ENCODE measurements at places on chromosomes 11 and 22.
A peak's percentile ranks its signal among the peaks of the same experiment; 100 is the strongest.

GRCh38 chr11:119470317-119471291 lies 47.6 kb upstream of the THY1 start:
- no peak for DNase-seq

- no peak for DNase-seq
These were observed 83.1 kb upstream of the MTNR1B start for GRCh38 chr11:92886243-92886905.

DNA sequence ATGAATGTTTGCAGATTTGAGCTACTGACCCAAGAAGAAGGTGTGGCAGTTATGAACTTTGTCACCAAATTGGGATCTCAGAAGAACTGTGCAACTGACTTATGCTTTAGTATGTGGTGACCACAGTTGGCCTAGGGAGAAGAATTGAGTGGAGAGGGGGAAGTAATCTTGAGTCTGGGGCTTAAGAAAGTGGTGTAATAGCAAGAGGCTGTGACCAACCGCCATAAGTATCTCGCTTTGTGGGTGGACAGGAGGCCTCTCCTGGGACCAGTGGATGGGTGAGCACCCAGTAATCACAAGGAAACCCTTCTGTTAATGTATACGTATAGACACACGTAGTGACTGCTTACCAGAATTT lies 12.7 kb upstream of the IL10RA start:
- no peak for DNase-seq

GRCh38 chr11:103294516-103294915 lies 185.3 kb downstream of the DYNC2H1 start:
- DNase-seq: no peak

DNA sequence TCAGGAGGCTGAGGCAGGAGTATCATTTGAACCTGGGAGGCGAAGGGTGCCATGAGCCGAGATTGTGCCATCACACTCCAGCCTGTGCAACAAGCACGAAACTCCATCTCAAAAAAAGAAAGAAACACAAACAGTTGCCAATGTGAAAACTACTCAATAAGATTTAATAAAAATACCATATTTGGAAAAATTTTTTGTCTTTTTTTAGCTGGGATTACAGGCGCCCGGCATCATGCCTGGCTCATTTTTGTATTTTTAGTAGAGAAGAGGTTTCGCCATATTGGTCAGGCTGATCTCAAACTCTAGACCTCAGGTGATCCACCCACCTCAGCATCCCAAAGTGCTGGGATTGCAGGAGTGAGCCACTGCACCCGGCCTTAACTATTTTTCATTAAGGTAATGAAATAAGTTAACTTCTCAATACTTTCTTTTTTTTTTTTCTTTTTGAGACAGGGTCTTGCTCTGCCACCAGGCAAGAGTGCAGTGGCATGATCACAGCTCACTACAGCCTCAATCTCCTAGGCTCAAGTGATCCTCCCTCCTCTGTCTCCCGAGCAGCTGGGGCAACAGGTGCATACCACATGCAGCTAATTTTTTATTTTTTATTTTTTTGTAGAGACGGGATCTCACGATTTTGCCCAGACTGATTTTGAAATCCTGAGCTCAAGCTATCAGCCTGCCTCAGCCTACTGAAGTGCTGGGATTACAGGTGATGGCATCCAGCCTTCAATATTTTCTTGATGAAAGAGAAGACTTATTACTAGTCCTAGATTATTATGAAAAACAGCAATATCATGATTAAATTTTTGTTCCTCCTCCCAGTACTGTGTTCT lies 4746.2 kb upstream of the OR11H1 start:
- DNase-seq: no peak

DNA sequence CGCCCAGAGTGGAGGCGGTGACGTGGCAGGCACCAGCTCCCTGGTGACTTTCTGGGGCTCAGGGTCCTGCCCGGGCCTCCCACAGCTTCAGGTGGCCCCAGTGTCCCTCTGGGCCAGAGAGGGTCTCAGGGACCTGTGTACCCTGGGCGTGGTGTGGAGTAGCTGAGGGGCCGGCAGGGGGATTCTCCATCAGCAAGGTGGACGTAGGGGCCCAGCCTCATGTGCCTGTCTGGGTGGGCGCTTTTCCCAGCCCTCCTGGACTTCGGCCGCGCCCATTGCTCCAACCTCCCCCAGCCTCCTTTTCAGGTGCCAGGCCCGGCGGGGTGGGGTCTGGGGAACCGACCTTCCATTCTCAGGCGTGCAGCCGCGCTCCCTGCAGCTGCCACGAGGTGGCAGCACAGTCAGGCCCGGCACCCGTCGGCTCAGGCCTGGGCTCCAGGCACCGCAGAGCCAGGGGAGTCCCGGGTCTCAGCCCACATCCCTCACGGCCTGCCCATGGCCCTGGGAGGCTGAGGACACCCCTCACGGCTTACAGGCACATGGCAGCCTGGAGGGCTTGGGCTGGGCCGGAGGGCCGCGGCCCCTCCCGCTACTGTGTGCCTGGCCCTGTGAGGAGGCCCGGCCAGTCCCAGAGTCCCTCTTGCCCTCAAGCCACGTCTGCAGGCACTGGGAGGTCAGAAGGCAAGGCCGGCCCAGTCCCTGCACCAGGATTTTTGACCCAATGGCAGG lies 19.9 kb upstream of the MUC5B start:
- DNase-seq: peak; percentile 47

GRCh38 chr11:116275635-116276034 lies 497.2 kb downstream of the BUD13 start:
- no peak for DNase-seq

DNA sequence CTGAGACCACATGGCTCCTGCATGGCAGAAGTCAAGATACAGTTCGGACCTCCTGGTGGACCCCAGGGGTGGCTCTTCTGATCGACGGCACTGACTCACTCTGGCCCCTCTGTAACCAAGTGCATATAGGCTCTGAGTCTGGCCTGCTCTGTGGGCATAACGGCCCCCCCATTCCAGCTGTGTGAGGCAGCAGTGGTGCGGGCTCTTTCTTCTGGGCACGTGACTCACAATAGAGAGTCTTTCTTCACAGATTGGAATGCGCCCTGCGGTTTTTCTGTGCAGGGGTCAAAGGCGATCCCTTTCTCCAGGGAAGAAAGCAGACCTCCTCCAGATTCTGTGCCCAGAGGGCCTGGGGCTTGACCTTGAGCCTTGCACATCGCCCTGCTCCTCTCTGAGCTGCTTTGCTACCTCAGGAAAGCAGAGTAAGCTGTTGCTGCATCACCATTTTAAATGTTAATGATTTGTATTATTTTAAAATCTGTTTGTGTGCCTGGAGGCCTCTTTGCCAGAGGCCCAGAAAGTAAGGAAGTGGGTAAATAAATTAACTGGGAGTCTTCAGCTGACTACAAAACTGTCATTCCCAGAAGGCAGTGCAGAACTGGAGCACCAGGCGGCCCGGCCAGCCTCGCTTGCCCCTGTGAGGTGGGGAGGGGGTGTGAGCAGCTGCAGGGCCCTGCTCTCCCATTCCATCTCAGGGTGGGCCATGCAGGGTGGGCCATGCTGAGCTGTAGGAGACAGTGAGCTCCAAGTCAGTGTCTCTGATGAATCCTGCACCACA lies 199.0 kb downstream of the GRIK4 start:
- no peak for DNase-seq

- no peak for DNase-seq
These were observed 985 bp upstream of the UPB1 start for GRCh38 chr22:24494167-24494527.

GRCh38 chr11:116563712-116564047 lies 209.1 kb downstream of the BUD13 start:
- DNase-seq: no peak

DNA sequence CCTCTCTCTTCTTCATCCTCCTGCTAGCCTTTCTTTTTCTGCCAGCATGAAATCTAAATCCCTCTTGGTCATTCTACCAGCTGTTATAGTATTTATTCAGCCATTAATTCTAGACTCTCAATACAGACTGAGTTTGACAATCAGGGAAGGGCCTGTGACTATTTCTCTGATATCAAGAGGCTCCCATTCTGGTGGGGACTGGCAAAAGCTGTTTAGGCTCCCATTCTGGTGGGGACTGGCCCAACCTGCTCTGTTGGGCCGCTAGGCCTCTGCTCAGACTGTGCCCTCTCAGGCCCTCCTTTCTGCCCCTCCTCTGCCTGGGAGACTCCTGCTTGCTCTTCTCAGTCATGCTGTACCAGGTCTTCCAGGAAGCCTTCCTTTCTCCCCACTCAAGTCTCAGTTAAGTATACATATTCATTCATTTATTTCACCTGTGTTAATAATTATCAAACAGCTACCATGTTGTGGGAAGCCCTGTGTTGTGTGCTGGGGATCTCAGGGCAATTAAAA lies 323.7 kb upstream of the NARS2 start:
- DNase-seq: no peak

DNA sequence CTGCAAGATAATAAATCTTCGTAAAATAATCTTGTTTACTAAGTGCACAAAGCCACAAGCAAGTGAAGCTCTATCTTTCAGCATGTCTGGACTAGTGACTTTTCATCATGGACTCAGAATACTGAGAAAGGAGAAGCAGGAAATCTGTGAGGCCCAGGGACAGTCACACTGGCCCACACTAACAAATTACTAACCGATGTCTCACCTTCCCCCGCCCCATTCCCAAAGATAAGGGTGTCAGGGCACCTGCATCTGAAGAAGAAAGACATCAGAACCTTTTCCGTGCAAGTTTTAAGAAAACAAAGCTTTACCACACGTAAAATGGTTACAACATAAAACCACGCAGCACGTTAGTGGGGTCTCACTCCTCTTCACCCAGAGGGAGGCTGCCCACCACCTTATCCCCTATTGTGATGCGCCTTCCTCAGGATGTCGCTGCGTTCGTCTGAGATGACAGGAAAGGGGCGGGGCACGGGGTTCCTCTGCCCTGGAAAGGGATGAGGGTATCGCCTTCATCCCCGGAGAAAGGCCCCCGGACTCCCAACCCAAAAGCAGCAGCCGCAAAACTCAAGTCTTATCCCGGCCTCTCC lies 616 bp downstream of the BTBD10 start:
- DNase-seq: peak; percentile 44

DNA sequence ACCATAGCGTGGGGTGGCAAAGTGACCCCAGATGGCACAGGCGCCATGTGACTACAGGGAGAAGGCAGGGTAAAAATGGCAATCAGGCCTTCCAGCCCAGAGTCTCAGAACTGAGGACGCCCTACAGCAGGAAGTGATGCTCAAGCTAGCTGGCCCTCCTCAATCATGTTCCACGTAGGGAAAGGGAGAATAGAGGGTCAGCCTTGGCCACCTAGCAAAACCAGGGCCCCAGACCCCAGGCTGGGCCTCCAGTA lies 978 bp upstream of the ANKRD13D start:
- DNase-seq: no peak

DNA sequence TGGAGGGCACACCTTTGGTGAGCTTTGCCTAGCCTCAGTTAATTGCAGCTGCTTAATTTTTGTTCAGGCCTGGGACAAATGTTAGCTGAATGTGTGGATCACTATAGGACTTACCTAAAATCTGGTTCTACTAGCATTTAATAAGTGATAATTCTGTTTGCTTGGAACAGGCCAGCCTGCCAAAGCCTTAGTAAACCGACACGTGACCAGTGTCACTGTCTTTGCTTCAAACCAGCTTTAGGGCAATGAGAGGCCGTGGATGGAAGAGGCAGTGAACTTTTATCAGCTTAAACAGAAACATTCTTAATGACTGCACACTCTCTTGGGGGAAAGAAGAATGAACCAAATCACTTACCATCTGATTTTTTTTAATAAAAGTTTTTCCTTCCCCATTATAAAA lies 10.8 kb downstream of the PARVA start:
- no peak for DNase-seq

GRCh38 chr11:70489276-70489675 lies 90.9 kb downstream of the CTTN start:
- DNase-seq: no peak

DNA sequence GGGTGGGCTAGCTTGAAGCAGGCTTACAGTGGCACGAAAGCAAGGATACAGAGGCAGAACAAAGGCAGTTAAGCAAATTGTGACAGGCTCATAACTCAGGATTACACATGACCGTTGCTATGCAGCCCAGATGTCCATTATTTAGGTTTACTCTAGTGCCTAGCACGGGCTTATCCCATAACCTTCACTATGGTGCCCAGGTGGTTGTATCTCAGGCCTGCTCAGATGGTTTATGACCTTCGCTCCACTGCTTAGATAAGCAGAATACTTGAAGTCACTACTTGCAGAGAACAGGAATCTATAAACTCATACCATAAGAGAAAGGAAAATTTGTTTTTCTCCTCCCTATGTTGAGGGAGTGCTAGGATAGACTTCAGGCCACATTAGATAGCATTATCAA lies 9.0 kb downstream of the OR6M1 start:
- no peak for DNase-seq

- no peak for DNase-seq
These were observed 182.9 kb upstream of the CTSC start for GRCh38 chr11:88520391-88520790.

- no peak for DNase-seq
These were observed at the start of gene RHOD for GRCh38 chr11:67056267-67057204. RHOD (plus strand) TSS chr11:67056847; CDS start chr11:67056903, 56 bp downstream.

DNA sequence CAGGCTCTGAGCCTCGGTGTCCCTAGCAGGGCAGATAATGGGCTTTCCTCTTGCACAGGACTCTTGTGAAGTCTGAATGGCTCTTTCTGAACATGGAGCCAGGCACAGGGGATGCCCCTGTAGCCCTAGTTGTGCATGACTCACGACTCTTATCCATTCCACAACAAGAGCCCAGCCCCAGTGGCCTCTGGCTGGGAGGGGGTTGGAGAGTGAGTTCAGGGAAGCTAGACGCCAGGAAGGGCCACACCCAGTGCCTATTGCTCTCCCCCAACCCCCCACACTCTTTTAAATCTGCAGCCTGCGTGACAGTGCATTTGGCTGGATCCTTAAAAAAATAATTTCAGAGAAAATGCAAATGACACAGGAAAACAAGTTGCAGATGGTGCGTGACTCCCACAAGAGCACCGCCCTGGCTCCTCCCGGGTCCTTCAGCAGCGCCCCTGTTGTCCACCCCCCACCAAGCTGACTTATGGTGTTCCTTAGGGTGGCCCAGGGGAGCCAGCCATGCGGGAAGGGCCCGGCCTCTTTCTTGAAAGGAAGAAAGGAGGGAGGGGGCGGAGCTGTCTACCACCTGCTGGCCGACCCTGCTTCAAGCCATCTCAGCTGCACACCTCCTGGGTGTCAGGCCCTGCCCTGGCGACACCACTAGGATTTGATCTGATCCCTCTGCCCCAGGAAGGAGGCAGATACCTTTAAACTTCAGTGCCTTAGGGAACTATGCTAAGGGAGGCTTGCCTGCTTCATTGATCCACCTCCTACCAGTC lies 74.7 kb downstream of the MN1 start:
- DNase-seq: peak; percentile 3

GRCh38 chr11:132171031-132171430 lies 800.6 kb downstream of the NTM start:
- DNase-seq: no peak

DNA sequence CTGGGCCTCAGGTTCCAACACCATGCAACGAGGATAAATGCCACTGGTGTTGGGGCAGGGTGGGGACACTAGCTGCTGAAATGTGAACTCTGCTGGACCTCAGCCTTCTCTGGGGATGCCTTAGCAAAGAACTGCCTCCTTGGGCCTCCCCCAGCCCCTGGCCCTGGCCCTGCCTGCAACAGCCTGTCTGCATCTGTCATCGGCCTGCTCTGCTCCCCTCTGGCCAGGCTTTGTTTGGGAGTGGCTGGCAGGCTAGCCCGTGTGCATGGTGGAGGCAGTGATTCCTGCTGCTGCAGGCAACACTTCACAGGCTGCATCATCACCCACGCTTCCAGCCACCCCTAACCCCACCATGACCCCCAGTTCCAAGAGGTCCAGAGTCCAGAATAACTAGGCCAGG lies 11.5 kb upstream of the MYOD1 start:
- no peak for DNase-seq
